ENCODE measurements at places on chromosomes 11 and 22.
A peak's percentile ranks its signal among the peaks of the same experiment; 100 is the strongest.

GRCh38 chr11:22049276-22049675 lies 143.6 kb upstream of the ANO5 start:
- no peak for DNase-seq

- no peak for DNase-seq
Measured at GRCh38 chr11:85922367-85922766, 67.2 kb downstream of the CCDC83 start.

GRCh38 chr11:76267556-76267955 lies 61.3 kb upstream of the WNT11 start:
- DNase-seq, result no peak

DNA sequence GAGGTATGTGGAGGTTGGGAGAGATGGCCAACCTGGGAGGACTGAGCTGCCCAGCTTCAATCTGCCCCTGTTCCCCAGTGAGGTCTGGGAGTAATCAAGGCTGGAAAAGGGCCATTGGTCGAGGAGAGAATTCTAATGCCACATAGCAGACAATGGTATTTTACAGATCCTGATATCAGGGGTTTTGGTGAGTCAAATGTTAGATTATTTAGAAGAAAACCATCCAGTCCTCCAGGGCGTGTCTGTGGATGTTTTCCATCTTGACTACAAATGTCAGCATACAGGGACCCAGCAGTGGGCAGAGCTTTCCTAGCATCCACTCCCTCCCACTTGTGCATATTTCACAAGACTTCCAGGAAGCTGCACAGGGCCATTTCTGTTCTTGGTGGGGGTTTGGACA lies 107.9 kb downstream of the SCN3B start:
- DNase-seq, result no peak

DNA sequence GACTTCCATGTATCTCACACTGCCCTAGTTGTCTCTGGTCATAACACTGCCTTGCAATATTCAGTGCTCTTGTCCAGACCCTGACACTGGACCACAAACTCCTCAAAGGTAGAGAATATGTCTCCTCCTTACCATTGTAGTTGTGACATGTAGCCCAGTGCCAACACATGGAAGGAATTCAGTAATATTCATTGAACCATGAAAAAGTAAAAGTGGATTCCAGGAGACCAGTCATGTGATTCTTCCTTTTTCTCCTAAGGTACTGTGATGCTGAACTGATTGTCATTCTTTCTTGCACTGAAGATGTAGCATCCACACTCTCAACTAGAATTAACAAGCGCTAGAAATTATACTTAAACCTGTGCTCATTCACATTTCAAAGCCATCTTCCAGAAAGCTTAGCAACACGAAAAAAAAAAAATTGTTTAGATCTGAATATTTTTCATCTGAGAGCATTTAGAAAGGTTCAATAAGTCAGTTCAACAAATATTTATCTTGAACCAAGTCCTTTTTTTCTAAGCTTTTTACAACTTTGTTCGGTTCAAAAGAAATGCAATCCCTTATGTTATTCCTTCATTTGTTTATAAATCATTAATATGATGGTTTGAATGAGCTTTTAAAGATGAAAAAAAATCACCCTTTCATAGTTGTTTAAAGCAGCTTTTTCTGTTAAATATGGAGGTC lies 224.7 kb upstream of the BLID start:
- DNase-seq, result no peak

- no peak for DNase-seq
Measured at GRCh38 chr22:38214302-38215056, 12.7 kb downstream of the MAFF start.

DNA sequence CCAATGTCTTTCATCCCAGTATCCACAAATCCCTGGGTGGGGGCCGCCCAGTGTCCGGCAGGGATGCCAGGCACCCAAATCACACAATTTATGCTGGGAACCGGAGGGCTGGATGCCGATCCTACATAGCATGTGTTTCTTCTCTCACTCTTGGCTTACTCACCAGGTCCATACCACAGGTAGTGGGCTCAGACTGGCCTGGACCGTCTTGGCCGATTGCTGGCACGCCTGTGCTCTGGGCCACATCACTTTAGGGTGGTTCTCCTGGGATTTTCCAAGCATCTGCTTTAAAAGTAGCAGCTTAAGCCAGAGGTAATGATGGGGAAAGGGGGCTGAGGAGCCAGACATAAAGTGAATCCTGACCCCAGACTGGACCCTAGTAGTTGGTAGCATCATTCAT lies 22.6 kb upstream of the ALDH3B2 start:
- DNase-seq, result no peak

DNA sequence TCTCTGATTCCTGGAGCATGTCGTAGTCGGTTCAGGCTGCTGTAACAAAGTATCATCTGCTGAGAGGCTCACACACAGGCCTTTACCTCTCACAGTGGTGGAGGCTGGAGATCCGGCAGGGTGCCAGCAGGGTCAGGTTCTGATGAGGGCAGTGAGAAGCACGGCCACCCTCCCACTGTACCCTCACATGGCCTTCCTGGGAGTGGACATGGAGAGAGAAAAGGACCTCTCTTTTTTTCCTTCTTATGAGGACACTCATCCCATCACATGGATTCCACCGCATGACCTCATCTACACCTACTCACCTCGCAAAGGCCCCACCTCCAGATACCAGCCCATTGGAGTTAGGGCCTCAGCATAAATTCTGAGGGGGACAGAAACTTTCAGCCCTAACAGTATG lies 99.5 kb downstream of the BCR start:
- DNase-seq, result no peak

- DNase-seq, result no peak
Measured at GRCh38 chr22:47203554-47203991, 441.1 kb downstream of the TBC1D22A start.

DNA sequence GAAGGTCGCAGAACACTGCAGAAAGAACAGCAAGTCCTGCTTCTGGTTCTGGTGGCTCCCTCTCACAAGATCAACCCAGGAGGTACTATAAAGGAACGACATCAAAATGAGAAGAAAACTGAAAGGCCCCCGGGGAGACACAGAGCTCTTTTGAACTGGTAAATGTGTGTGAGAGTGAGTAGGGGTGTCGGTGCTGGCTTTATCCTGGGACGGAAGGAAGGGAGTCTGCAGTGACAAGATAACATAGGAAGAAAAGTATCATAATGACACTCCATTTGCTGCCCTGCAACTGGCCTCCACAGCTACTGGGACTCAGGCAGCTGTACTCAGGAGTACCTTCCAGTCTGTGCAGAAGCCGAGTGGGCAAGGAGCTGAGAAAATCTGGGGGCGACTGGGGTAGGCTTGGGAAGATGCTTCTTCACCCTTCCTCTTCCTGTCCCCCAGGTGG lies 60.9 kb downstream of the ENTHD1 start:
- DNase-seq, result no peak

- DNase-seq, result no peak
Measured at GRCh38 chr11:47460571-47461235, 11.8 kb upstream of the RAPSN start.

DNA sequence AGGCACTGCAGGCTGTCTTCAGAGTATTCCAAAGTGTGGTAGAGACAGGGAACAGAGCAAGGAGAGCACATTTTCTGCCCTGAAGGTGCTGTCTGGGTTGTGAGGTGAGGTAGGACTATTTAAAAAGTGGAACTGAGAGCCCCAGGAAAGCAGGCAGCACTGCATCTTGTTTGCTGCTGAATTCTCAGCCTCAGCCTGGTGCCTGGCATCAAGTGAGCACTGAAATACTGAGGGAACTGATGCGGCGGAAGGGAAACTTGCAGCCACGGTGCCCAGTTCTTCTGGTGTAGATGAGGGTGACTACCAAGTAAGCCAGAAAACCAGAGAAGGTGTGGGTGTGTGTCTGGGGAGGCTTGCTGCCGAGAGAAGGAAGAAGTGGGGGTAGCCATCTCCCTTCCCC lies 59.5 kb downstream of the TNRC6B start:
- no peak for DNase-seq

DNA sequence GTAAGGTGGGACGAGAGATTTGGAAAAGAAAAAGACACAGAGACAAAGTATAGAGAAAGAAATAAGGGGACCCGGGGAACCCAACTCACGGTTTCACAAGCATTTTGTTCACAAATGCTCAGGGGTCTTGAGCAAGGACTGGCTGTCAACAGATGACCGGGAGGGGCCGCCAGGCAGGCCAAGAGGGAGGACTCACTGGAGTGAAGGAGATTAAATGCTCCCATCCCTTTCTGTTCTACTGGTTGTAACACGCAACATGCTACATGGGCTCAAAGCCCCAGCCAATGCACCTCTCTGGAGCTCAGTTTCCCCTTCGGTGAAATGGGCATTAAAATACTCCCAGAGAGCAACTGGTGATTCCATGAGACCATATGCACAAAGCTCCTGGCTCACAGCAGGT lies 13.4 kb downstream of the SHANK2 start:
- no peak for DNase-seq

GRCh38 chr22:39468487-39469325 lies 11.9 kb downstream of the MGAT3 start:
- DNase-seq, result no peak

DNA sequence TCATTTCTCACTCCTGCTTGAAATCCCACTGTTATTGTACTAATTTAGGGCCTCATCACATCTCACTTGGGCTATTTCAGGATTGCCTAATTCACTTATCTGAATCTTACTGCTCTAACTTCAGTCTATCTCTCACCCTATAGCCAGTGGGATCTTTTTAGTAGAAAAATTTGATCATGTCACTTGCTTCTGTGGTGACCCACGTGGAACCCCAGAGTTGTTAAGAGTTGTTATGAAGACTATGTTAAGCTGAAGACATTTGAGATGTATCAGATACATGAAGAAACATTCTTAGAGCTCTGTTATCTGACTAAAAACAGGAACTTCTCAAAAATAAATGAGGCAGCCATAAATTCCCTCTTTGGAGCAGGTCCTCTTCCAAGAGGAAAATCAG lies 1375.6 kb upstream of the TENM4 start:
- no peak for DNase-seq

- no peak for DNase-seq
Measured at GRCh38 chr11:68312117-68312779, at the start of gene LRP5. LRP5 (plus strand) TSS chr11:68312591; CDS start chr11:68312715, 124 bp downstream.

GRCh38 chr22:37556710-37557109 lies 3.6 kb upstream of the CDC42EP1 start:
- no peak for DNase-seq

DNA sequence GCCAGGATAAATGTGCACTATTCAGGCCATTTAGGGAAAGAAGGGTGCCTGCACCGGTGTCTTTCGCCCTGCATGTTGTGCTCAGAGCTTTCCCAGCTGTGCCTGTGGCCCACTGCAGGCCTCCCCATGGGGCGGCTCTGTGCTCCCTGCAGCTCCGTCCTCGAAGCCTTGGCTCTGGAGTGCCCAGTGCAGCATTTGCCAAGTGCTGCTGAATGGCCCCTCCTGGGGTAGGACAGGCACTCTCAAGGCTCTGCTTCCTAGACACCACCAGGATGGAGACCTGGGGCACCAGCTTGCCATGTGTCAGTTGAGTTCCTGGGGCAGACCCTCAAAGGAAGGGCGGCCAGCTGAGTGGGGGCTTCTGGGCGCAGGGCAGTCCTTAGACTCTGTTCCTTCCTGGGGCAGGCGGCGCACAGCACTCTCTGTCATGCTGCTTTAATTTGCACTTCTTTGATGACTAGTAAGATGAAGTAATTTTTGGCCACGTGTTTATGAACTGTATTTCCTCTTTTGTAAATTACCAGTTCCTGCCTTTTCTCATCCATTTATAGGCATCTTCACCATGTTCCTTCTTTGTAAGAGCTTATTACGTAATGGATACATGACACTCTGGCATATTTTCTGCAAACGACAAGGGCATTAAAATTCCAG lies 32.1 kb upstream of the GNB1L start:
- DNase-seq, result peak; percentile 98

DNA sequence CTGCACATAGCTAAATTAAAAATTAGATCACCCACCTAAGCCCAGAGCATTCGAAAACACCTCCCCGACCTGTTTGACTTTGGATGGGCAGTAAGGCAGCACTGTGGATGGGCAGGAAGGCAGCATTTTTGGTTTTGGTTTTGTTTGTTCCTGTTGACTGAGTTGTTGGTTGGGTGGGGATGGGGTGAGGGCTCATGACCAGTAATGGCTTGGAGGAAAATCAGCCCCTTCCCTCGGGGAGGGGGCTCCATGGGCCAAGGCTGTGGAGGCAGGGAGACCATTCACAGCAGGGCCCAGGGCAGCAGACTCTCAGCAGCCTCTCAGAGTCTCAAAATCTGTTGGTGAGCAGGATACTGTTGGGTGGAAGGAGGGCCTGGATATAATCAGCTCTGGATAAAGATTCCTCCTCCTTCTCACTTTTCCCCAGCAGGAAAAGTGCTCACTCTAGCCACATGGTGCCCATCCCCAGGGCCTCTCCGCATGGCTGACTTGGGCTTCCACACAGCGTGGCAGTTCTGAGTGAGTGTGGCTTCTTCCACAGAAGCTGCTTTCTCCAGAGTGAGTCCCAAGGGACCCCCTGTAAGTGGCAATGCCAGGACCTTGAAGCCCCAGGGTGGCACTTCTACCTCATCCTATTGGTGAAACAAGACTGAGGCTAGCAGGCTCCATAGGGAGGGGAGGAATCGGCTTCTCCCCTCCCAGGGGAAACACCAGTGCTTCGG lies 1491.2 kb downstream of the BRD1 start:
- no peak for DNase-seq

DNA sequence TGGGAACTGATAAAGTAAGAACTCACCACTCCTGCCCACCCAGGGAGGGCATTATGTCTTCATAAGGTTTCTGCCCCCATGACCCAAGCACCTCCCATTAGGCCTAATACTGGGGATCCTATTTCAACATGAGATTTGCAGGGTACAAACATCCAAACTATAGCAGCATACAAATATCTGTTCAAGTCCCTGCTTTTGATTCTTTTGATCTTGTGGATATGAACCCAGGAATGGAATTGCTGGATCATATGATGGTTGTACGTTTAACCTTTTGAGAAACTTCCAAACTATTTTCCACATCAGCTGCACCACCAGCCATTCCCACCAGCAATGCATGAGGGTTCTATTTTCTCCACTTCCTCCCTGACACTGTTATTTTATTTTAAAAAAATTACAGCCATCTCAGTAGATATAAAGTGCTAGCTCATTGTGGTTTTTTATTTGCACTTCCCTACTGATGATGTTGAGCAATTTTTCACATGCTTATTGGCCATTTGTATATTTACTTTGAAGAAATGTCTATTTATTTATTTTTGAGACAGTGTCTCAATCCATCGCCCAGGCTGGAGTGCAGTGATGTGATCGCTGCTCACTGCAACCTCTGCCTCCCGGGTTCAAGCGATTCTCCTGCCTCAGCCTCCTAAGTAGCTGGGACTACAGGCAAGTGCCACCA lies 7.1 kb upstream of the ATG16L2 start:
- DNase-seq, result peak; percentile 93

All from AML-193 (cell line).